ENCODE measurements at places on chromosomes 3 and 15. TPM values are rescaled to one million over a fixed set of nuclear protein-coding genes. Genes with fewer than 3 reads are reported as not detected.

FHIT gene
- 4.8 TPM for total RNA-seq

ADGRG7 gene
- total RNA-seq = not detected

GRCh38 chr3:42660131-42660715, 6.7 kb downstream of the ZBTB47 start:
- DNase-seq = no peak

DNA sequence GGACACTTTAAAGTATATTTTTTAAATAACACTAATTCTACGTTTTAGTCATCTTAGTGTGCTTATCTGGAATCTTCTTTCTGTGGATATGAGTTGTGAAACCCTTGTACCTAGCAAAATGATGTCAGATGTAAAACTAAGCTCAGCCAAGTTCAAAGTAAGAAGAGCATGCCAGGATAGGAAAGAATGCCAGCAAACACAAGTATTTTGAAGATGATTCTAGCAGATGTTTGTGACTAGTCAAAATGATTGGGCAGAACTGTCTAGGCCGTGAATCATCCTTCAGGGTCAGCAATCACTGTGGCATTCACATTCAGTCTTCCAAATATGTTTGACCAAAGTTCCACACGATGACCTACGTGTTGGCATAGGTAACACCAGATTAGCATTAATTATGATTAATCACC, 5.4 kb upstream of the PLOD2 start:
- no peak for DNase-seq
